ENCODE measurements at places on chromosomes 3 and 15.

DNA sequence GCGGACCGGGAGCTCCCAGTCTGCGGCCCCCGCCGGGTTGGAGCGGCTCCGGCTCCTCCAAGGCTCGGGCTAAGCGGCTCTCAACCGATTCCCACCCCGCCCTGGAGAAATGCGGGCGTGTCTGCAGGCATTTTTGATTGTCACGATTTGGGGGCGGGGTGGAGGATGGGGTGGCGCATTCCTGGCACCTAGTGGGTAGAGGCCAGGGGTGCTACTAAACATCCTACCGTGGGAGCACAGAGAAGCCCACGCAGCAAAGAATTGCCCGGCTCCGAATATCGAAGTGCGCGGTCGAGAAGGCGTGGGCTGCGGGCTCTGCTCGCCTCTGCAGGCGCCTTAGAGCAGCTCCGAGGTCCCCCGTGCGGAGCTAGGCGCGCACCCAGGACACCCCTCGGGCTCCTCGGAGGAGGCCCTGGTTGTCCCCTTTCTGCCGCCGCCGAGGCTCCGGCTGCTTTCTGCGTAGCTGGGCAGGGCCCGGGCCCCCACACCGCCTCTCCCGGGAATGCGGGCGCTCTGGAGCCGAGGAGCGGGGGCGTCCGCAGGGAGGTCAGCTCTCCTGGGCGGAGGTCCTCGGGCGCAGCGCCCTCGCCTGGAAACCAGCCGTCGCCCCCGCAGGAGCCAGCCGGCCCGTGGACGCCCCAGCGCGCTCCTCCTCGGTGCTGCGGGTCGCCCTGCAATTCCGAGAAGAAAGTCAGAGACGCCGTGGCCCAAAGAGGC is 16.5 kb upstream of the LAMP3 start:
- DNase-seq, result no peak

GRCh38 chr15:43955140-43955539 is 128.3 kb downstream of the WDR76 start:
- no peak for DNase-seq

- no peak for DNase-seq
Observed at GRCh38 chr15:35936284-35936683, 390.3 kb upstream of the DPH6 start.

DNA sequence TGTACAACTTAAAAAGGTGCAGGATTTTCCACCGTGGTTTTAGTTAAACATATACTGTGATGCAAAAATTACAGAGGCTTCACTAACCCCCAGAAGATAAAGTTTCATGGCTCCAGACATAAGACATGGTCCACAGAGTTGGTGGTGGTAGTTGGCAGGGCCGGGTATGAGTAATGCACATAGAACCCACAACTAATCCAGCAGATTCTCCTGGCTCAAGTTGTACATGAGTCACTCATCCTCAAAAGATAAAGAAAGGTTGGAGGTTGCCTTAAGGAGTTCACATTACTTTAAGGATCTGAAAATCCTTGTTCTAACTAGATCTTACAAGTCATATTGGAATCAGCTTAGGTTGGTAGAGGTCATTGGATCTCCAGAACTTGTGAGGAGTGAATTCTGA is 98.3 kb upstream of the ZBTB20 start:
- no peak for DNase-seq

DNA sequence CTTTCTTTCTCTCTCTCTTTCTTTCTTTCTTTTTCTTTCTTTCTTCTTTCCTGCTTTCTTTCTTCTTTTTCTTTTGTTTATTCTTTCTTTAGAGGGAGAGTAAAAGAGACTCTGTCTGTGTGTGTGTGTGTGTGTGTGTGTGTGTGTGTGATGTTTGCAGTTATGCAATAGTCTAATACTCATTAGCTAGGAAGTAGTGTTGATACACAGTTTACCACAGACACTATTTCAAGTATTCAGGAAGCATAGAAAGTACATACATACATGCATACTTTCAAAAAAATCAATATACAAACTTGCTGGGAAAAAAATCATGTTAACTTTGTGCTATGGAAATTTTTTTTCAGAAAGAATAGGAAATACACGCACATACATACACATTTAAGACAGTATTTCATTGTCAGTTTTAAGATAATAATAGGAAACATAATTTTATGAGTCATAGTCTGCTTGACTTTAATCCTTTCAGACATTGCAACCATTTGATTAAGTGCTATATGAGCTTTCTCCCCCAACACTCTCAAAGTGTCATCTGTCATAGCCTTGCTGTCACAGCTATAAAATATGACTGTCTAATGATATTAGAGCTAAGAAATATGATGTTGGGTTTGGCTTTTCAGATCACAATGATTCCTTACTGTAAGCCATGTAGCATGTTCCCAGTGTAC is 74.9 kb upstream of the EPHA3 start:
- DNase-seq, result no peak

DNA sequence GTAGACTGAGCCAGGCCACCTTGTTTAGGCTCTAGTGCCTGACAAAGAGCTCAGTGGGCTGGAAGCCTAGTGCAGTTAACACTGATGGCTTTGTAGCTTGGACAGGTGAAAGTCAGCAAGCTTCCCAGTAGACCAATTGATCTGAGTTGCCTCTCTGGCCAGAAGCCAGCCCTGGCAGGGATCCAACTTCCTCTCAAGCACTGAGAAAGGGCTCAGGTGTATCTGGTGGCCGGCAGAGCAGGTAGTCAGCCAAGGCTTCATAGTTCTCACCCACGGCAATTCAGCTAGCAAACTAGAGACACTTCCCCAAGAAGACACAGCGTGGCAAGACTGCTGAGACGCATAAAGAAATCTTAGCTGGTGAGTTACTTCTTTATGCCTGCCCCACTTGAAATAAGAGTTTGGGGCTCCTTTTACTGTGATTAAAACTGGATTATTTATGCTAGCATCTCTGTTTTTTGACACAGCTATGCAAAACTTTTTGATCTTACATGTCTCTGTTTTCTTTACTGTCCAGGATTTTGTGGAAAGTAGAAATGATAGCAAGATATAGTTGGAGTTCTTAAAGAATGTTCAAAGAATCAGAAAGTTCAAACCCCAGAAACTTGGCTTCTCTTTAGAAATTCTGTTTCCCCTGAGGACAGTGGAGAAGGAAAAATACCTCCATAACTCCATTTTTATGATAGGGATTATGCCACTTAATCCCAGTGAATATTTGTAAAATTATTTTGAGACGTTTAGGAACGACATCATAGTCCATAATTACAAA is 8.4 kb upstream of the CA12 start:
- DNase-seq, result no peak

DNA sequence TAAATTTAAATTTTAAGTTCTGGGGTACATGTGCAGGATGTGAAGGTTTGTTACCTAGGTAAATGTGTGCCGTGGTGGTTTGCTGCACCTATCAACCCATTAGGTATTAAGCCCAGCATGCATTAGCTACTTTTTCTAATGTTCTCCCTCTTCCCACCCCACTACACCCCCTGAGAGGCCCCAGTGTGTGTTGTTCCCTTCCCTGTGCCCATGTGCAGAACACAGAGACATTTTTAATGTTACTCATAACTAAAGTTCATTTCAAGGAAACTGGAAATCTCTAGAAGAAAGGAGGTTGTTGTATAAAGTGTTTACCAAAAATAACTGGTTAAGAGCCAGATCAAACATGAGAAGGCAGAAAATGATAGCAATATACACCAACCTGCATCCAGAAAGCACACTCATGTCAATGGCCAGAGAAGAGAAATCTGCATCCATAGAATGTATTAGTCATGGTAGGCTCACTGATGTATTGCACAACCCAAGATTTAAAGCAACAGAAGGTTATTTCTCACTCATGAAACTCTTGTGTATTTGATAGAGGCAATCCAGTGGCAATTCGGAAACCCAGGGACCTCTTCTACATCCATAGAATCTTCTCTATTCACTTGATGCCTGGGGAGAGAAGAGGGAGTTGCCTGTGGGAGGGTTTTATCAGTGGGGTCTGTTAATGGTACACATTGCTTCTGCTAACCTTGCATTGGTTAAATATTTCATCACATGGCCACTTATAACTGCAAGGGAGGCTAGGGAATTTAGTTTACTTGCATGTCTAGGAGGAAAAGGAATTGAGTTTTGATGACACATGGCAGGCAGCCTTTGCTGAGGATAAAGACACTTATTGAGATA is 321.9 kb upstream of the RASGRP1 start:
- no peak for DNase-seq

- no peak for DNase-seq
Observed at GRCh38 chr15:68504681-68505170, 72.8 kb upstream of the ITGA11 start.

GRCh38 chr3:69409831-69410230 is 23.9 kb upstream of the FRMD4B start:
- no peak for DNase-seq

GRCh38 chr15:89807689-89808088 is 7.0 kb downstream of the ANPEP start:
- DNase-seq, result no peak

DNA sequence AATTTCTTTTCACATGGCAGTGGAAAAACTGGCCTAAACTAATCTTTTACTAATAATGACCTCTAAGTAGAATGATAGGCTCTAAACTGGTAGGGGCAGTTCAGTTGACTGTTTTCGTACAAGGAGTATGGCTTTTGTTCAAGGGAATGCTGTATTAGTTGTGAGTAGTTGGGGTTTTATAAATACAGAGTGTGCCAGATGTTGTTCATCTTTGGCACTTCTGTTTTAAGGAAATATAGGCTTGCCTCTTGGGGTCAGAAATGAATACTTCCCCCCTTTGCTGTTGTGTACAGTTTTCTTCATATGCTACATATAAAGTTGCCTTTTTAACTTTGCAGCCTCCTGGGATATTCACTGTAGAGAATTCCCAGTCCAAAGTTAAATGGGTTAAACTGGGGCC is 181.0 kb upstream of the CGNL1 start:
- DNase-seq, result no peak

- no peak for DNase-seq
Observed at GRCh38 chr3:195247863-195248189, 23.1 kb downstream of the XXYLT1 start.

DNA sequence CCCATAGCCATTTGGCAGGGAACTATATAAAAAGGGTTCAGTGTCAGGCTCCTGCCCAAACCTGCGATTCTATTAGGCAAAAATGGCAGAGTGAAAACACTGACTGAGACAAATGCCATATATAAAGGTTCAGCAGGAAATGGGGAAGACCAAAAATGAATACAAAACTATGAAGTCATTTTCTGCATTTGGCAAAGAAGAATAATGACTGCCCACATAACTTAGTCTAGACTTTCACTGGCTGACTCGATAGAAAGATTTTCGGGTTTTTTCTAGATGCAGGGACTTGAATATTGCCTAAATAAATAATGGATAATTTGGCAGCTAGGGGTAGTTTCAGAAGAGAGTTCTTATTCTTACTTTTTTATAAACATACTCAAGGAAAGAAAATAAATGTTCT is 178.0 kb downstream of the TPRG1 start:
- DNase-seq, result no peak

DNA sequence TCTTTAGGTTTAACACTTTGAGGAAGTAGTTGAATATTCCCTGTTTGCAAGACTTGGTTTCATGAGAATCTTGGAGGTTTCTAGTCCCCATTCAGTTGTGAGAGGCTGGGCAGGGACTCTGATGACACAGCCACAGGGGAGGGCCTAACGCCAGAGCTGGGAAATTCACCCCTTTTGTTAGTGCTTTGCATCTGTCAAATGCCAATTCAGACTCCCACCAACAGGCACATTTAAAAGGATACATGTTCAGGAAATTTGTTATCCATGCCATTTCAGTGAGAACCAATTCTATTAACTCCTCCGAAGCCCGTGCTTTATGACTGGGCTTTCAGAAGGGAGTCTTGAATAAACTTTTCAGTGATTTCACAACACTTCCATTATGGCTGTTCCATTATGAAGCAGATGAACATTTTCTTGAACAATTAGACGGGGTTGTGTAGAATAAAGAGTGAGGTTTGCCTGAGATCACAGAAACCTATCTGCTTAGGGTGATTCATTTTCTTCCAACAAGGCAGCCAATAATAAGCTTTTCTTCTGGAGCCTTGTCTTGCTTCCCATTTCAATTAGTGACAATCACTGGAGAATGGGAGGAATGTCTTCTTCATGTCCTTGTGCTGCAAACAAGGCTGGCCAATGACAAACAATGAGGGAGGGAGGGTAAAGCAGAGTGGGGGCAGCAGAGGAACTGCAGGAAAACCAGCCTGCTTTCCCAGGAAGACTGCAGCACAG is 90.6 kb downstream of the SOX14 start:
- no peak for DNase-seq

DNA sequence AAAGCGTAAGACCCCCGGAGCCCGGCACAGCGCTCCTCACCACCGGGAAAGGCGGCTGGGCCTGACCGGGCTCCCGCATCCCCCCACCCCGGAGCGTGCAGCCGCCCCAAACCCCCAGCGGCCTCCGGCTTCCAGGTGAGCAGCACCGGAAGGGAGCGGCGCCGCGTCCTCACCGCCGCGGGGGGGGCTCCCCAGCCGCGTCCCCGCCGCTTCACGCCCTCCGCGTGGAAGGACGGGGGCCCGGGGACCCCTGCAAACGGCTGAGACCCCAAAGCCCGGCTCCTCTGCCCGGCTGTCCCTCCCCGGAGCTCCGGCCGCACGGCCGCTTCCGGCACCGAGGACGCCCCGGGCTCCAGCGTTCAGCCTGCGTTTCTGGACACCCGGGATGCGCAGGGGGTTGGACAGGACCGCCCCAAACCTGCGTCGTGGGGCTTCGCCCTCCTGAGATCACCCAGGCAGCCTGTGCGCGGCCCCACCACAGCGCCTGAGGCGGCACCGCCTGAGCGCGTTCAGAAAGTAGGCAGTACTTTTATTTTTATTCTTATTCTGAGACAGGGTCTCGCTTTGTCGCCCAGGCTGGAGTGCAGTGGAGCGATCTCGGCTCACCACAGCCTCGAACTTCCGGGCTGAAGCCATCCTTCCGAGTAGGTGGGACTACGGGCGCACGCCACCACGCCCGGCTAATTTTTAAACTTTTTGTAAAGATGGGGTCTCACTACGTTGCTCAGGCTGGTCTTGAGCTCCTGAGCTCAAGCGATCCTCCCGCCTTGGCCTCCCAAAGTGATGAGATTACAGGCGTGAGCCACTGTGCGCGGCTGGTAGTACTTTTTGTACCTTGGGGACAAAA is 51.6 kb upstream of the BLM start:
- no peak for DNase-seq

DNA sequence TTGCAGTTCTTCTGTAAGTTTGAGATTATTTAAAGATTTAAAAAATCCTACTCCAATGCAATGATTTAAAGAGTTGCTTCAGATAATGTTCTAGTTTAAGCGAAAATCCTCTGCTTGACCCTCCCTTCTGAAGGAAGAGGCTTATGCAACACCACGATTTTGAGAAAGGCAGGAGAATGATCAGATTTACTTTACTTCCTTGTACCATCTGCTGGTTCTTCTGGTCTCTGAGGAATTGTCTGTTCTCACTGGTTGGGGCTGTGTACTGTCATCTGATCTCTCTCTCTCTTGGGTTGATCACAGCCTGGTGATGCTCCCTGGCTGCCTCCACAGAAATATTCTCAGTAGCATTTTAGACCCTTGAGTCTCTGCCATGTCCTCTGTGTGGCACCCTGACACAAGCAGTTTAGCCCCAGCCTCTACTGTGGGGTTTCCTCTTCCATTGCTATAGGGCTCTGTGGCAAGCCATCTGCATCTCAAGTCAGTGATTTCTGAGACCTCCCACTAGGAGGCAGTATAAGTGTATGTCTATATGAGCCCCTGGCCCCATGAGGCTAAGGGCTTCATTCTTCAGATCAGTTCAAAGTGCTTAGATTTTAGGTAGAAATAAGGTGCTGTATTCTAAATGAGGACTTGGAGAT is 50.8 kb upstream of the PLAAT1 start:
- DNase-seq, result no peak

- no peak for DNase-seq
Observed at GRCh38 chr15:58856086-58856485, 77.4 kb downstream of the SLTM start.
